Activated CD8-positive, alpha-beta T cell treated with anti-CD3 and anti-CD28 coated beads, Interleukin-2, amount 10 ng/mL, durations not matched to agents 7 days and 5 days (primary cell): ENCODE measurements at places on chromosomes 16 and 17.

DNA sequence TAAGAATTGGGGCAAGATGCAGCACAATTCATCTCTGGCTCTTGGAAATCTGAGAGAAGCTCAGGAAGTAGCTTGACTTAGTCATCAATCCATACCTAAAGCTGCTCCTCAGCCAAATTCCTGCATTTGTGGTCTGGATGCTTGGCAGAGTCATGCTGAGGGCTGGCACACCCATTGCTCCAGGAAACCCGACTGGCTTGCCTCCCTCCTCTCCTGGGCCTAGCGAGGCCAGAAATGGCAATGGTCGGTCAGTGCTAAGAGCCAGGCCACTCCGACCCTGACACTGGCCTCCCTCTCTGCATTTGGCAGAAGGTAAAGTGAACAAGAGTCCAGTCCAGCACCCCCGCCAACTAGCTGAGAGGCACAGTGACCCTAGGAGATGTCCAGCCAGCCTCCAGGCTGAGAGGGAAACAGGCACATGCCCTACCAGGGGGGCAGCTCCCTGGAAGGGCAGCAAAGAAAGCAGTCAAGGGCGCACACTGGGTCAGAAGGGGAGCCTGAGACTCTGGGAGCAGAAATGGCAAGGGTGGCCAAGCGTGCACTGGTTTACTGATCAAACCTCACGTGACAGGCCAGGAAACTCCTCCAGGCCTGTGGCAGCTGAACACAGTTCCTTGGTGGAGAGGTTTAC, 10.0 kb downstream of the POLDIP2 start:
- no peak for DNase-seq

GRCh38 chr16:2736476-2737237, 15.8 kb upstream of the SRRM2 start:
- no peak for DNase-seq

- peak; percentile 76 for DNase-seq
Measured at GRCh38 chr16:67883872-67884261, 818 bp upstream of the NRN1L start.

DNA sequence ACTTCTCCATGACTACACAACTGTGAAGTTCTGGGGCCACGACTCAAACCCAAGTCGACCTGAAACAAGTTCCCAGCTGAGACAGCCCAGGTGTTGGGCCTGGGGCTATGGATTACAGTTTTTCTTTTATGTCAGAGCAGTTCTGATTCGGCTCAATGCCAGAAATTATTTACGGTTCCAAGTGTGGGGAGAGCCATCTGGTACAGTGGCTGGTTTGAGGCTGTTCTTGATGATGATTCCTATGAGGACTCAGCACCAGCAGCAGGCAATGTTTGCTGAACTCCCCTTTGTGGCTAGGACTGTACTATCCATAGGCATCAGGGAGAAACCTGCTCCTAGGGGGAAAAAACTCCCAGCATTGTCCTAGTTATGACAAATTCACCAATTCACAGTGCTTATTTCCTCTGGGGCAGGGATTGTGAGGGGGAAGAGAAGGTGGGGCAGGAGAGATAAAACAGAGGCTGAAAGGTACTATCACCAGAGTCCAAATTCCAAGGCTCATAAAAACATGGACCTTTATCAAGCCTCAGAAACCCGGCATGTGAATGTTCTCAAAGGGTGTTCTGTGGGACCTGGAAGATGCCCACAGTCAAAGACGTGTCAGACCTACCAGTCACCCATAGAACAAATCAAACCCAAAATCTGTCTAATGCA, 18.2 kb upstream of the CMTM4 start:
- no peak for DNase-seq

GRCh38 chr16:3170440-3171180, 17.4 kb upstream of the OR1F1 start:
- DNase-seq: no peak

DNA sequence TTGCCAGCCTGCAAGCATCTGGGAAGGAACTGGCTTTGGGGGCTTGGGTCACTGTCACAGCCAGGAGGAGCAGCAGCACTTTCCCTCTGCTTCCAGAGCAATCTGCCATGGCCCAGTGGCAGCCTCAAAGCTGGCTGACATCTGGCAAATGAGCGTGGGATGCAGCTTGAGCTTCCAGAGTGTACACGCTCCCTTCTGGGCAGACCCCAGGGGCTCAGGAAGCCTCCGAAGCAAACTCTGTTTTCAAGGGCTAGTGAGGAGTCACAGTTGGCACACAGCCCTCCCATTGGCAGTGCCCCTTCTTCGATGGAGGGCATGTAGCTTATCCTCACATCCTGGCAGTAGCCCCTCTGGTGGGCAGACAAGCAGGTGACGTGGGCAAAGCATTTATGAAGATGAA, 249.6 kb downstream of the ENGASE start:
- DNase-seq: no peak

GRCh38 chr16:27392671-27393070, 9.3 kb upstream of the IL21R start:
- no peak for DNase-seq

GRCh38 chr17:3688027-3688553, 7.9 kb downstream of the P2RX5 start:
- no peak for DNase-seq

- DNase-seq: peak; percentile 34
Measured at GRCh38 chr16:12539185-12539929, 264.3 kb downstream of the CPPED1 start.

GRCh38 chr16:47920709-47921108, 235.1 kb downstream of the ABCC12 start:
- DNase-seq: no peak

GRCh38 chr16:10969615-10970014, 25.3 kb downstream of the CLEC16A start:
- no peak for DNase-seq

- DNase-seq: no peak
Measured at GRCh38 chr16:23160082-23160481, 10.8 kb upstream of the USP31 start.

GRCh38 chr17:37317867-37318266, 57.9 kb upstream of the C17orf78 start:
- DNase-seq: no peak

- DNase-seq: no peak
Measured at GRCh38 chr16:82108100-82108499, 61.9 kb downstream of the MPHOSPH6 start.

- DNase-seq: no peak
Measured at GRCh38 chr17:71500761-71501555, 619.9 kb upstream of the SOX9 start.

DNA sequence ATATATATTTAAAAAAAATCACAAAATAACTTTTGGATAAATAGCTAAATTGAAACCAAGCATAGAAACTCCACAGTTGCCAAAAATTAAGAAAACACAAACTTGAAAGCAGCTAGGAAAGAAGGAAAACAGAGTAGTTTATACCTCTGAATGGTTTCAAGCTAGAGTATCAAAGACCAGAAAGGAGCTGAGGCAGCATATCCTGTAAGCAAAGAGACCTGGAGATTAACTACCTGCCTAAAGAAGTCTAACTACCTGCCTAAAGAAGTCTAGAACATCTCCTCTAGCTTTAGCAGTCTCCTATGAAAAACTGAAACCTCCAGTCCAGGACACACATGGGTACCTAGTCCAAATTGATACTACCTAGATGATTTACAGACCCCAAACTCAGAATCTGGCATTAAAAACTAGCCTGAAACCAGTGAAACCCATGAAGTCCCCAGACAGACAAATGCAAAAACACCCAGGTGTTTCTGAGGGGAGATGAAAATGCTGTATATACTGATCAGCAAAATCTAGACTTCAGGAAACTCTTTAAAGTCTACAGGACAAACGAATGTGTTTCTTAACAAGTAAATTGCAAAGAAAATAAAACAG, 17.6 kb downstream of the APPBP2 start:
- DNase-seq: no peak

GRCh38 chr17:49989518-49989880, 5.5 kb downstream of the DLX3 start:
- DNase-seq: no peak

GRCh38 chr16:80973991-80974390, 32.7 kb downstream of the CMC2 start:
- DNase-seq: no peak

GRCh38 chr16:4360538-4361021, 9.5 kb upstream of the PAM16 start:
- no peak for DNase-seq

DNA sequence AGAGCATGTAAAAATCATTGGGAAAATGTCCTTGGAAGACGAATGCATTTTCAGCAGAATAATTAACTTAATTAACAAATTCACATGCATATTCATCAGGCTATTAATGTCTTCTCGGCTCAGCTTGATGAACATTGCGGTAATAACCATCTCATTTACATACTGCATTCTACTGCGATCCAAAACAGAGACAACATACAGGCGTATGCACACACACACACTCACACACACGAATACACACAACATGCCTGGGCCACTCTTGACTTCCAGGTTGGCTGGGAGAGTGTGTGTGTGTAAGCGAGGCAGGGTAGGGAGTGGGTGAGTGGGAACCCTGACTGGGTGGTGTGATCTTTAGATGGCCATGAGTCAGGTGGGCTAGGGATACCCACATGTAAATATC, 44.7 kb downstream of the NEUROD2 start:
- no peak for DNase-seq

DNA sequence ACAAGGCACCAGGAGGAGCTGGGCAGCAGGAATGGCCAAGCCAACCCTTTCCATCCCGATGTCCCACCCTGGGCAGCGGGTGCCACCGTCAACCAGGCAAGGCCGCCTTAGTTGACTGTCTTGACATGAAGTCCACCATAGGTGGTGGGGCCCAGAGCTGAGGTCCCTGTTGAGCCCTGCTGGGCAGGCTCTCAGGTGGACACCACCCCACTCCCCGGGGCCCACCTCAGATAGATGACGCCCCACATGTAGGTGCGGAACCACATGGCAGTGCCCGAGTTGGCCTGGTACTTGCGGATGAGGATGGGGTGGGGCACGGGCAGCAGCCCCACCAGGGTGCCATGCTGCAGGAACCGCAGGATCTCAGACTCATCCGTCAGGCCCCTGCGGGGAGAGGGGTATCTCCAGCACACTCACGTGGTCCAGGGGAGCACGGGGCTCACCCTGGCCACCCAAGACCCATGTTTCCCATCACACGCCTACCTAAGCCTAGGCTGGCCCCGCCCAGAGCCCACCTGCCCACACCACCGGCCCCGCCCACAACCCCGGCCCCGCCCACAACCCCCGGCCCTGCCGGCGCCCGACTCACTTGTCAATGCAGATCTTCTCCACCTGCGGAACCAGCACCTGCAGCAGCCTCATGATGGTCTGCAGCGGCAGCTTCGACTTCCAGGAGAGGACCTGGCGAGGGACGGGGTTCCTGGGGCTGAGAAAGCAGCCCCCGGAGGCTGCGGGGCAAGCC, 16.2 kb downstream of the OTOP3 start:
- no peak for DNase-seq

- no peak for DNase-seq
Measured at GRCh38 chr17:28119046-28119445, 76.6 kb downstream of the NLK start.

- DNase-seq: no peak
Measured at GRCh38 chr17:36600936-36601302, 464 bp upstream of the MRM1 start.

DNA sequence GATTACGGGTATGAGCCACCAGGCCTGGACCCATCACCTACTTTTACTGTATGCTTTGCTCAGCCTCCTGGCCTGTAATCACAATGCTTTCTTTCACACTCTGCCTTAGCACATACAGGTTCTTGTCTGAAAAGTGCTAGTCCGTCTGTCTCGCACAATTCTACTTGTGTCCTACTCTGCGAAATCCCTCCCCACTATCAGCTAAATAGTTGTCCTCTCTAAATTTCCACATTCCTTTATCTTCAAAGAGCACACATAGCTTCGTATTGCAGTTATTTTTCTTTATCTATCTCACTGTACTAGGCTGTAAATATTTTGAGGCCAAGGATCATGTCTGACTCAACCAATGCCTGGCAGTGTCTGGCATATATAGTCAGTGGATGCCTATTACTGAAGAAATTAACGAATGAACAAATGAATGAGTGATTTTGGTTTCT, 38.5 kb upstream of the ETV4 start:
- DNase-seq: no peak

DNA sequence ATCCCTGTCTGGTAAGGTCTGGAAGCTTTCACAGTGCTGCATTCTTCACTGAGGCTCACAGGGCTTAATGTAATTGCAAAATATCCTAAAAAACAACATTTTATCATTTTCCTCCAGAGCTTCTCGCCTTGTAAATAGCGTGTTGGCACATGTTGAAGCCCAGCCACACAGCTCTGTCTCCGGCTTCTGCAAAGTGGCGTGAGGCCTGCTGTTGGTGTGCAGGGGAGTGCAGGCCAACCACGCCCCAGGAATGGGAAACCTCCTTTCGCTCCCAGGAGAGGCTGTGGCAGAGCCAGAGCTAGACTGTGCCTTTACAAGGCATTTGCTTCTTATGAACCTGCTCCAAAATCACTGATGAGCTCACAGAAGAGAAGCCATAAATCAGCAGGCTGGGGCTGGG, 248.2 kb upstream of the MAF start:
- no peak for DNase-seq

DNA sequence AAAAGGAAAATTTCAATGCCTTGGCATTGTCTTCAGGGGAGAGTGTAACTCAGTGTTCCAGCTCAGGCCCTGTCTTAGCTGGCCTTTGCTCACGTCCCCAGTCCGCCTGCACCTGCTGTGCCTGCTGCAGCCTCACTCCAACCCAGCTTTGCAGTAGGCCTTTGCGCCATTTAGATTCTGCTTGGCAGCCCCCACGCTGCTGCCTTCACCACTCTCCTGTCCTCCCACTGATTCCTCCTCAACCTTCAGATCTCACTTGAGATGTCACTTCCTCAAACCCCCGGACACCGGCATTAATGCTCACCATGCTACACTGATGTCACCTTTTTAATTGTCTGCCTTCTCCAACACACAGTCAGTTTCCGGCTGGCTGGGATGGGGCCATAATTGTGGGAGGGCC, 166.2 kb downstream of the SHISA9 start:
- DNase-seq: no peak

DNA sequence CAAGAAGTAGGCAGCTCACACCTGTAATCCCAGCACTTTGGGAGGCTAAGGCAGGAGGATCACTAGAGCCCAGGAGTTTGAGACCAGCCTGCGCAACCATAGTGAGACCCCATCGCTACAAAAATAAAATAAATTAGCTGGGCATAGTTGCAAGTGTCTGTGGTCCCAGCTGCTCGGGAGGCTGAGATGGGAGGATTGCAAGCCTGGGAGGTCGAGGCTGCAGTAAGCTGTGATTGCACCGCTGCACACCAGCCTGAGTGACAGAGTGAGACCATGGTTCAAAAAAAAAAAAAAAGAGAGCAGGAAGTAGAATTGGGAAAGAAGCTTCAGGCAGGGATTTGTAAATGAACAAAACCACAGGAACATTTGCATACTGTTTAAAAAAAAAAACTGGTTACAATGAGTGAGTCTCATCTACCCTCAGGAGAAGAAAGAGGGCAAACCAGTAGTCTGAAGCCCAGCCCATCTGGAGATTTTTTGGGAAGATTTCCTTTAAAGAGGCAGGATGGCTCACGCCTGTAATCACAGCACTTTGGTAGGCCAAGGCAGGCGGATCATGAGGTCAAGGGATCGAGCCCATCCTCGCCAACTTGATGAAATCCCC, 7.9 kb downstream of the MPV17L start:
- no peak for DNase-seq
